ENCODE measurements at places on chromosomes 6 and 20.

DNA sequence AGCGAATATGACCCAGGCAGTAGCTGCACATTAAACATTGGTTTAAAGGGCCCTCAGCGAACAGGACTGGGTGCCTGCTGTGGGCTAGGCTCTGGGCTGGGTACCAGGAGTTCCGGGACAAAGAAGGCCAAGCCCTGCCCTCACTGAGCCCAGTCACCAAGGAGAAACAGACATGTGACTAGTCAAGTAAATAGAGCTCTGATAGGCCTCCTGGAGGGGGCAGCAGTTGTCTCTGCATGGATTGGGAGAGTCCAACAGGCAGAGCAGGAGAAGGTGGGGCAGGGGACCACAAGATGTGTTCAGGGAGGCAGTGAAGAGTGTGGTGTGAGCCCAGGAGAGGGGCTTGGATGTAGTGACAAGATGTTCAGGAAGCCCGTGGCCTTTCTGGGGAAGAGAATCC lies 3.1 kb downstream of the HM13 start:
- no peak for DNase-seq

- no peak for DNase-seq
These were observed 28.3 kb downstream of the MRS2 start for GRCh38 chr6:24431045-24431451.

GRCh38 chr6:135686784-135687301 lies 164.7 kb upstream of the PDE7B start:
- DNase-seq, result no peak

DNA sequence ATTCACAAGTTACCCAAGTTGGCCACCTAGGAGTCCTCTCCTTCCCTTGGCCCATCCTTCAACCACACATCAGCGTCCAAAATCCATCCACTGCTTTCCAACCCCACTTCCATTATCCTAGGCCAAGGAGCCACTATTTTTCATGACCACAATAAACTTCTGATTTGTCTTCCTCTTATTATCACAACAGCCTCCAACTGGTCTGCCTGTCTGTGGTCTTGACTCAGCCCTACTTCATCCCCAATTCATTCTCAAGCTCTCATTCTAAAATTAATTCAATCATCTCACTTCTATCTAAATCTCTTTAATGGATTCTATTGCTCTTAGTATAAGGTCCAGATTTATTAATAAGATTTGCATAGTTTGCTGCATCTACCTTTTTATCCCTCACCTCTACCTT lies 189.0 kb upstream of the PRDM1 start:
- DNase-seq, result no peak

GRCh38 chr6:158959552-158959951 lies 40.5 kb downstream of the RSPH3 start:
- DNase-seq, result no peak

DNA sequence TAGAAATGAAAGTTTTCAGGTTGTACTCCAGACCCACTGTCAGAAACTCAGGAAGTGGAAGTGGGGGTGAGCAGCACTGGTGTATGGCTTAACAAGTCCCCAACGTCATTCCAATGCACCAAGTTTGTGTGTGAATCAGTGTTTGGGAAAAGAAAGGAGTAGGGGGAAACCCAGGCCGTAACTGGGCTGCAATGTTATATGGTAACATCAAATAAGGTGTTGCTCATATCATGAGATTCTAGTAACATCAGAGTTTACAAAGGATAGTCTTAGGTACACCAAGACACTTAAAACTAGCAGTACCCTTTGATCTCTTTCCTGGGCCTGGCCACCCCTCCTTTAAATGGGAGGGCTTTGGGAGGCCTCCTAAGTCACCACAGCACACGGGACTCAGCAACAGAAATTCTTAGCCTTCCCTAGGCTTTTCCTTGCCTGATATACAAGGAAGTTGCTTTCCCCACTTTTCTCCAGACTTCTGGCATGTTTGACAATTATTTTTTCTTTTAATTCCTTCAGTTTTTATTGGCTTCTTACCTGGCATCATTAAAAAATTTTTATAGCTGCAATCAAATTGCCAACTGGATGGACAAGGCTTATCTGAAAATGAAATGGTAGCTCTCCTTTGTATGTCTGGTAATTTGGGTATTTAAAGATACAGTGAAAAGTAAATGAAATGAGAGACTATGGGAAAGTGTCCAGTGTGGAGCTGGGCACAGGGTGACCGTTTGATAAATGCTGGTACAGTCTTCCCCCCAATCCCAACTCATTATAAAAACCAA lies 15.1 kb downstream of the E2F3 start:
- no peak for DNase-seq

GRCh38 chr6:32844839-32845383 lies 1.1 kb upstream of the PSMB8 start:
- no peak for DNase-seq

- DNase-seq, result no peak
These were observed 128.8 kb upstream of the SIM1 start for GRCh38 chr6:100593522-100593921.

- peak; percentile 45 for DNase-seq
These were observed 796 bp downstream of the SENP6 start for GRCh38 chr6:75602246-75603105.

DNA sequence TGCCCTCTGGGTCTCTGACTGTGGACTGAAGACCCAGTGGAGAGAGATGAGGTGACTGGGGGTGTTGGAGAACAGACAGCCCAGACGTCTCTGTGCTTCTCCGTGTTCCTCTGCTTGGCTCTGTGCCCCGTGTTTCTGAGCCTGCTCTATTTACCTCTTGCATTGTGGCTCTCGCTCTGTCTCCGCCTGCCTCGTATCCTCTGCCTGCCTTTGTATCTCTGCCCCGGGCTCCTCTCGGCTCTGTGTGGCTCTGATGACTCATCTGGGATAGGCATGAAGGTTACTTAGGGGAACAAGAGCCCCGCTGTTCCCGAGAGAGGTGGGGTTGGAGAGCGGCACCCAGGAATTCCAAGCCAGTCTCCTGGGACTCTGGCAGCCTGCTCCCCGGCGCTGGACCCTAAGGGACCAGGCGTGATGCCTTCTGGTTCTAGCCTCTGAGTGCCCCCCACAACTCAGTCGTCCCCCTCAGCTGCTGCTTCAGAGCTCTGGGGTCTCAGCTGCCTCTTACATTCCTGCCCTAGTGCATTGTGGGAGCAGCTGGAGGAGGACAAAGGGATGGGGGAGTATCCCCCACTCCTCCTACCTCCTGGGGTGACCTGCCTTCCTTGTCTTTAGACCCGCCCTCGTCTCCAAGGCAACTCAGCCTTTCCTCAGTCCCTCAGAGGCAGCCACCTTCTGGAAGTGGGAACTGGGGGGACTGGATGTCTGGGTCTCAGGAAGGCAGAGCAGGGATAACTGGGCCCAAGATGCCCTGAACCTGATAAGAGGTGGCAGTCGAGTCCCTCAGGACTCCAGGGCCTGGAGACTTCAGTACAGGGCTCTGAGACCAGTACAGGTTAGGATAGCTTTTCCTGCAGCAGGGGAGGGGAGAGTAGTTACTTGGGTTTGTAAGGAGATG lies 1.9 kb downstream of the DDR1 start:
- no peak for DNase-seq

DNA sequence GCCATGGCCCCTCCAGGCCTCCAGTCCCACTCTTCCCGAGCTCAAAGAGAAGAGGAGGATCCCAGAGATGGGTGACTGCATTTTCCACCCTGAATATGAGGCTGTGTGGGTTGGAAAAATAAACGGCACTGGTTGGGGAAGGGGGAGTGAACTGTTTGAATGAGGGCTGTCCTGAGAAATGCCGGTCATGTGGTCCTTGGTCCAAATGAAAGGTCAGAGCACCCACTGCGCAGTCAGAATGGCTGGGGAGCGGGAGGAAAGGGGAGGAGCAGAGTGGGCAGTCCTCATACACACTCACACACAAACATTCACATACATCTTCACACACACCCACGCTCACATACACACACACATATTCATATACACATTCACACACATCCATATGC lies 83.1 kb downstream of the MRPL14 start:
- DNase-seq, result no peak

DNA sequence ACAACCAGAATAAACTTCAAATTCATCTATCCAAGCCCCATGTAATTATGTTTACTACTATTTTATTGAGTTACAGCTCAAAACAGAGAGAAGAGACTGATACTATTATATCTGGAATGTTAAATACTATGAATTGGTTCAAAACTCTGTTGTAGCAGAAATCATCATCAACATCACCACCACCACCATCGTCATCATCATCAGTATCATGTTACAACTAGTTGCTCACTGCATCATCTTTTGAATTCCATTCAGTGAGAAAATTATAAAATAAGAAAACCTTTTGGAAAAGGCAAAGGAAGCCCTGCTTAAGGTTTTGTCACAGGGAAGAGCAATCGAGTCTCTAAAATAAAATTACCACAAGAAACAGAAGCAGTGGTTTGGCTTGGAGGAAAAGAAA lies 36.2 kb upstream of the THEMIS start:
- no peak for DNase-seq

GRCh38 chr6:124438546-124439065 lies 523.6 kb upstream of the RNF217 start:
- no peak for DNase-seq

GRCh38 chr6:44439270-44440045 lies 52.0 kb downstream of the CDC5L start:
- DNase-seq, result no peak

DNA sequence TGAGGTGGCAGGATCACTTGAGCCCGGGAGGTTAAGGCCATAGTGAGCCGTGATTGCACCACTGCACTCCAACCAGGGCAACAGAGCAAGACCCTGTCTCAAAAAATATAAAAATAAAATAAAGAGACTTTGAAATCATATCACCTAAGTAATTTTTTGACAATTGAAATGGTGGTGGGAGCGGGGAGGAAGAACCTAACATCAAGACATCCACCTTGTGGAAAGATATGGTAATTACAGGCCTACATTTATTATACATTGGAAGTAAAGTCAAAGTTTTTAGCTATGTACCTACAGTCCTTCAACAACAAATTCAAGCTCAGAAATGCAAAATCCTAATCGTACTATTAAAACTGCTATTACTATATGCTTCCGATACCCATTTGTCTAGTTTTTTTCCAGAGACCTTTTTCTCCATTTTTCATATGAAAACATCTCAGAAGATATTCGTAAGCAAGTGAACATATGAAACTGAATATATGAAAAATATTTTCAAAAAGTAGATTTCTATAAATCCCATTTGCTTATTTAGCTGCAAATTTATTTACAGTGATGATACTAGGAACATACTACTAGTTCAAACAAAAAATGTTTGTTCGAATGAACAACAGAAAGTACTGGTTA lies 83.3 kb downstream of the SYCP2 start:
- no peak for DNase-seq

- no peak for DNase-seq
These were observed 86.7 kb upstream of the STMND1 start for GRCh38 chr6:17015144-17015543.

DNA sequence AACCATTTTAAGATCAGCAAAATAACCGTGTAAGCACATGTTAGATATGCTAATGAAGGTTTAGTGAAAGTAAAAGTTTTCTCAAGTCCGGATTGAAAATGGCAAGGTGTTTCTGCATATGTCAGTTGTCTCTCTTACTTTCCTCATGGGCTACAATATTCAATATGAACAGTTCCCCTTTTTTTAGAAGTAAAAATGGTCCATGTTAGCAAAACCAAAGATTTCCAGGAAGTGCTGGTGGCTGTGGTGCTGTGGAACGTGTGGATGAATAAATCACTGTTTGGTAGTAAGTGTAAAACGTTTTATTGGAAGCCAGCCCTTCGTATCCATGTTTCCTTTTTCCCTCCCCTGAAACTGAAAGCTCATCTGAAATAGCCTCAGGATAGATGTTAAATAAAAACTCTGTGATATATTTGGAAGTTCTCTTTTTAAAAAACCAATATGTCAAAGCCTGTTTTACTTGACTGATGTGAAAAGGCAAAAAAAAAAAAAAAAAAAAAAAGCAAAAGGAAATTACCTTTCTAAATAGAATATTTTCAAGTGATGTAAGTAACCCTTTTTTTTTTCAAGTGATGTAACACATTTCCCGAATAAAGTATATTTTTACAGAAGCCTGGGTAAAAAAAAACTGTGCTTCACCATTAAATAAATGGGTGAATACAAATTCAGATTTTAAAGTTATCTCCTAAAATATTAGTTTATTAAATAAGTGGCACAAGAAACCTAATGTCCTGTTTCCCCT lies 41.9 kb downstream of the PLEKHG1 start:
- no peak for DNase-seq

GRCh38 chr6:117711369-117711768 lies 36.1 kb downstream of the NUS1 start:
- DNase-seq, result no peak

GRCh38 chr6:34138914-34139510 lies 6.9 kb downstream of the GRM4 start:
- no peak for DNase-seq

DNA sequence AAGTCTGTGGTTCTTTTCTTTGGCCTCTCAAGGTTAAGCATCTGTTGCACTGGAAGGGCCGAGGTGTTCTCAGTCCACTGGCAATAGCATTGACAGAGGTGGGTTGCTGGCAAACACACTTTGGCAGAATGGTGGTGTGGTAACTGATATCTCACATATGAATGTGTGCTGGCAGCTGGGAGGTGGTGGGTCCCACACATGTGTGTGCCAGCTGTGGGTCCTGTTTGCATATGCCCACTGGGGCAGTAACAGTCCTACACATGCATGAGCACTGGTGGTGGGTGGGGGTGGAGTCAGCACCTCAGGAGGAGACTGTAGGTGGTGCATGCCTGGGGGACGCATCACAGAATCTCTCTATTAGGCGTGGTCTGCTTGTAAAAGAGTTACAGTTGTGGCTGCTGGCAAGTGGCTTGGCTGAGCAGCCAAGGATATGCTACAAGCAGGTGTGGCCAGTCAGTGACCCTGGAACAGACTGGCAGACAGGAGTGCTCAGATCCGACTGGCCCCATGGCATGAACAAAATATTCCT lies 934.3 kb downstream of the GRIK2 start:
- no peak for DNase-seq

DNA sequence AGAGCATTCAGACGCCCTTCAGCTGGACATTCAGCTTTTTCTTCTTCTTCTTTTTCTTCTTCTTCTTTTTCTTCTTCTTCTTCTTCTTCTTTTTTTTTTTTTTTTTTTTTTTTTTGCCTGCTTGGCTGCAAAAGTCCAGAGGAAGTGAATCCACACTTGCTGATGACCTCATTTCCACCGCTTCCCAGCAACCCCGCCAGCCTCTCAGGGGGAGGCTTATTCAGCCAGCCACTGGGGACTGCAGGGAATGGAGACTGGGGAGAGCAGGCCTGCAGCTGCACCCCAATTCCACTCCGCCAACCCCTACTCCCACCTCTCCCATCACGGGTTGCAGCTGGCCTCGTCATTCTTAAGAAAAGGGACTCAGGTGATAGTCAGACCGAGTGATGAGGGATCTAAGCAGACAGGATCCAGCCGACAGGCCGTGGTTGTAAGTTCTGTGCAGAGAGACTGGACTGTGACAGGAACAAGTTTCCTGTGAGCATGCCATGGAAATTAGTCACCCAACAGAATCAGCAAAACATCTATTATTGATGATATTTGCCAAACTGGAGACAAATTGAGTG lies 59.0 kb upstream of the QKI start:
- no peak for DNase-seq

GRCh38 chr6:11692451-11693376 lies 85.9 kb downstream of the ADTRP start:
- DNase-seq, result no peak
